ENCODE measurements at places on chromosomes 2 and 18.

DNA sequence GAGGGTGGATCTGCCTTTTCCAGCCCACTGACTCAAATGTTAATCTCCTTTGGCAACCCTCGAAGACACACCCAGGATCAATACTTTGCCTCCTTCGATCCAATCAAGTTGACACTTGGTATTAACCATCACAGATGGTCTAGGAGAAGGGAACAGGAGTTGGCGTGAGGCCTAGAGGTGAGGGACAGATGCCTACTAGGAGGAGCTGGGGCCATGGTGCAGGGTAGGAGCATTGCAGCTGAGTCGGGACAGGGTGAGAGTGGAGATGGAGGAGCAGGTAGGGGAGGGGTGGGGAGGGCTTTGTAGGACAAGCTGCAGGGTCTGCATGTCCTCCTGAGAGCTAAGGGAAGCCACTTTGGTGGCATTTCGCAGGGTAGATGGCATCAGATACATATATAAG is 140.0 kb downstream of the VAPA start:
- DNase-seq, result no peak

DNA sequence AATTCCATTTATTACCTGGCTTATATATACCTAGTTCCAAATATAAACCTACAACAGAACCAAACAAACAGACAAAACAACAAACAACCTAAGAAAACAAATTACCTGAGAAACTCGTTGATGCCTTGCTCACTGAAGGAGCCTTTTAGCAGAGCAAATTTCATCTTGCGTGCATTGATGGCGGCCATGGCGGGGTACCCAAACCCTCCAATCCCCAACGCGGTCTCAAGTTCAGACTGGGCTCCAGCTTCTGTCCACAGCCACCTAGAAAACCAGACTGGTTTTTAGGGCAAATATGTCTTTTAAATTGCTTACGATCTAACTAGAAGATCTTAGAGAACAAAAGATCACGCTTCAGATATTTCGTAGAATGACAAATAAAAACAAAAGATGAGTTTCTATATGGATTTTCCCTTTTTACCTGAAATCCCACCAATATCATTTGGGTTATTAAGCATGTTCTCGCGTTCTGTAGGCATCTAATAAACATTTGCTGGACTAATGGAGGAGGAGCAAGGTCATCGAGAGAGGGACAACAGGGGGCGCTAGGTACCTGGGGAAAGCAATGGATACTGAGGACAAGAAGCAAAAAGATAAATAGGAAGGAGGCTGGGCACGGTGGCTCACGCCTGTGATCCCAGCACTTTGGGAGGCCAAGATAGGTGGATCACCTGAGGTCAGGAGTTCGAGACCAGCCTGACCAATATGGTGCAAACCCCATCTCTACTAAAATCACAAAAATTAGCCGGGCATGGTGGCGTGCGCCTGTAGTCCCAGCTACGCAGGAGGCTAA is 25.2 kb downstream of the PDIA6 start:
- DNase-seq, result peak; percentile 43

- no peak for DNase-seq
These were observed 99.6 kb downstream of the CELF4 start for GRCh38 chr18:37465958-37466357.

GRCh38 chr2:110662560-110662959 is 15.3 kb downstream of the BUB1 start:
- DNase-seq, result no peak

GRCh38 chr2:45439788-45440773 is 171.0 kb downstream of the SRBD1 start:
- DNase-seq, result no peak

DNA sequence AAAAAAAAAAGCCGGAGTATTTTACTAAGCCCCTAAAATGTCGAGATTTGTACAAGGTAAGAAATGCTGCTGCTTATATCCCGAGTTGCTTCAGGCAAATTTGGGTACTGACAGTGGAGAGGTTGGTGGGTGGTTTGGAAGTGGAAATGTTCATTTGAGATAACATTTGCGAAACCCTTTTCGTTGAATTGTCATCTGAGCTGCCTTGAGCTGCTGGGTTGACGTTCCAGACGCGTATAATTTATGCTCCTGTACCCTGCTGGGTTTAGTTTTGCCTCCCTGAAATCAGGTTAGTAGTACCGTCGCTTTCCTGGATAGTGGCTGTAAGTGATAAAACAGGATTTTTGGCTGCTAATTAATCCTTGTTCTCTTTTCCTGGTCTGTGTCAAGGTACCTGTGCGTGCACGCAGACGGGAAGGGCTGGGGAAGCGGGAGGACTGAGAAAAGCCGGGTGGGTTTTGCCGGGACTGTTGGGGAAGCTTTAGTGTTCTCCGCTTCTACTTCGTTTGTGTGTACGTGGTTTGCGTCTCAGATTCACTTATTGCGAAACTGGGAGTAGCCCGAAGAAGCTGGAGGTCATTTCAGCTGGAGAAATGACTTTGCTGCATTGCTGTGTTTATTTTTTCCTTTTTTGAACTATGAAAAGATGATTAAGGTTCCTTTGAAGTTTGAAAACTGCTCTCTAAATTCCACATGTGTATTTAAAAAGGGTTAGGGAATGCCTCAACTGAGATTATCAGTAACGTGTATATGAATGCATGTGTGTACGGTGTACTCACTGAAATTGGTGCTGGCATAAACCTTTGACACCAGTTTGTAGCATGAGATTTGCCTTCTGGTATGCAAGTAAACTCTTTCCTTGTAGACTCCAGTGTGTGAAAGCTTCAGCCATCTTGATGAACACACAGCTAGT is 709 bp downstream of the UGP2 start:
- no peak for DNase-seq

- no peak for DNase-seq
These were observed 7.3 kb downstream of the IRS1 start for GRCh38 chr2:226792155-226792881.

- no peak for DNase-seq
These were observed 1.5 kb downstream of the KIF1A start for GRCh38 chr2:240818293-240819125.

DNA sequence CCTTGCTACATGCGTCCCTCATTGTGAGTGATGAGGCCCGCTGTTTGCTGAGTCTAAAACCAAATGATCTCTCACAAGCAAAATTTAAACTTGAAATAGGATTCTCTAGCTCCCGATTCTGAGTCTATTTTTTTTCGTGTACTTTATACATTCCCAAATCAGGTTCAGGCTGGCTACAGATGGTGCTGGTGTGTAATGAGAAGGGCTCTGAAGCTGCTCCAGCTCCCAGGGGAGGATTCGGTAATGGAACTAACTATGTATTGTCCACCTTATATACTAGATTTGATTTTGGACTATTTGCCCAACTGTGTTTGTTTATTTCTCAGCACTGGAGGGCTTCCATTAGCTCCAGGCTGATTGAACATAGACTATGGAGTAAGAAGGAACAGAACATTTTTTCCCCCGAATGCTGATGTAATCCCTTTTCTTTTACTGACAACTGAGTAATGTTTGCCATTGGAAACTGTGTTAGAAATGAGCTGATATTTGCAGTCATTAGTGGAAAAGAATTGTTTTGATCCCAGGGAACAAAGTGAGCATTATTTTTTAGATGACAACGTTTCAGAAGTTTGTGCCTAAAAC is 274.0 kb upstream of the FIGN start:
- no peak for DNase-seq

DNA sequence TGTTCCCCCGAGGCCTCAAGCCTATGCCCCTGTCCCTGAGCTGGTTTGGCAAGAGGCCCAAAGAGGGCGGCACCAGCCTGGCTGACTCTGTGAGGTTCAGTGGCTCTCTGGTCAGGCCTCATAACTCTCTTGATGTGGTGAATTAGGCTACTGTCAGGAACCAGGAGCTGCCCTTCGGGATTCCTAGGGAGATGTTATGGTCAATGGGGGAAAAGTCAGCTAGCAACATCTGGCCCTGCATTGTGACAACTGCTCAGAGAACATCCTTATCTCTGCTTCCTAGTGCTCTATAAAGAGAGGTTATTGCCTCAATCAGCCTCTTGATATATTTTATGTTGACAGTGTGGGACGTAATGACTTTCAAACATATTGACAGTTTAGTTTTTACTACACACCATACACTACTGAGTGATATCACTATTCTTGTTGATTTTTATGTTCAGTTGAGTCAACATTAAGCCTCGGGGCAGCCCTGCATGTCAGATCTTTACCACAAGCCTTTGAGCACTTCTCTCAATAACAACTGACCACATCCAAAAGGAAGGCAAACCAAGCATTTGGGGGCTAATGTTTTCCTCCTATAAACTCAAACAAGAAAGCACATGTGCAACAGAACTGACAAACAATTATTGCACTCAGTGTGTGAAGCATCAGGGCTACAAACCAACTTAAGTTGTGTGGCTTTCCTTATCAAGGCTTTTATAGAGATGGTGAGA is 448.3 kb upstream of the SLC14A2 start:
- no peak for DNase-seq

- no peak for DNase-seq
These were observed 61.2 kb upstream of the RBBP8 start for GRCh38 chr18:22871809-22872525.
